Lower lobe of right lung (tissue), 2 donors: ENCODE measurements at places on chromosomes 5 and 9. TPM values are rescaled to one million over a fixed set of nuclear protein-coding genes. Genes with fewer than 3 reads are reported as not detected.
A peak's percentile ranks its signal among the peaks of the same experiment; 100 is the strongest.

DNA sequence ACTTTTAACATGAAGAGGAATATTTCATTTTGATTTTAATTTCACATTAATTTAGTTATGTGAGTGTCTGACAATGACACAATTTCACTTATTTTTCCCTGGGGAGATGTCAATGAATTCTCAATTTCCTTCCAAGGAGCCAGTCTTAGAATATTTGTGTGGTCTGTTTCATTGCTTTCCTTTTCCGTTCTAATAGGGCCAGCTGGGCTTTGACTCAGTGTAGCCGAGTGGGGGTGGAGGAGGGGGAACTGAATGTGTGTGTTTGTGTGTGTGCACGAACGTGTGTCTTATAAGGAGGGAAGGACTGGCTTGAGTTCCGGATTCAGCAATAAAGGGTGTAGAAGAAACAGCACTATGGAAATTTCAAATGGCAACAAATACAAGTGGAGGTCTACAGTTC is 100.0 kb downstream of the BASP1 start:
- H3K27ac ChIP-seq = no peak overlapping the region
- no peak overlapping the region for H3K4me3 ChIP-seq
- H3K36me3 ChIP-seq = no peaks in the 10 kb centered on the region
- H3K27me3 ChIP-seq = no peaks in the 10 kb centered on the region

- no peak overlapping the region for H3K4me3 ChIP-seq
- no peak for DNase-seq
- peaks cover 33% of the 10 kb centered on the region for H3K4me1 ChIP-seq
- no peaks in the 10 kb centered on the region for H3K27me3 ChIP-seq
These were observed 210.8 kb downstream of the TRIO start for GRCh38 chr5:14353726-14354474.

DNA sequence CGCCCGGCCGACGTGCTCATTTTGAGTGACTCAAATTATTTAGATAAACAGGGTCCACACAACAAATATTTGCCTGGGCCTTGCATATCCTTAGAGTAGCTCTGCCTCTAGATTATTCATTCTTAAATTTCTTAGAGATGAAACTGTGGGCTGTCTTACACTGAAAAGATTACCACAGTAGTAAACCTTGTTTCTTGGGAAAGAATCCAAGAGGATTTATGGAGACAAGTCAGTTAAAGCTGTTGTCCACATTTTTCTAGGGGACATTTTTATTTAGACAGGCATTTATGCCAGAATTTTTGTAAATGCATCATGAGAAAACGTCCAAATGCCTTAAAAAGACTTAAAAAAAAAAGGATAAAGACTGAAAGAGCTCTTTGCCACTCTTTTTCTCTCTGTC is 32.6 kb upstream of the RANBP3L start:
- H3K4me3 ChIP-seq = no peak overlapping the region
- H3K27ac ChIP-seq = no peak overlapping the region
- no peaks in the 10 kb centered on the region for H3K36me3 ChIP-seq

DNA sequence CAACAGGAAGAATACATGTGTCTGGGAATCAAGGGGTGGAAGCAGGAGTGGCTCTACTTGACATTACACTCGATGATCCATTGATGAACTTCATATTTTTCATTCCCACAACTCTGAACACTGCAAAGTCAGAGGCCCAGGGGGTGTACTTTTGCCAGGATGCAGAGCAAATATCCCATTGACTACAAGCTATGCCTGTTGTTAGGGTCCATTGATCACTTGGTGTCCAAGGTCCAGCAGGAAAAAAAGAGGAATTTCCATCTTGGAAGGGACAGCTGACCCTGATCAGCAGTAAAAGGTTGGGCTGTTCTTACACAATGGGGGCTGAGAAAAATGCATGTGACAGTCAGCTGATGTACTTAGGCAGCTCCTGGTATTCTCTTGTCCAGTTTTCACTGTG is 118.5 kb upstream of the MAP1B start:
- H3K27me3 ChIP-seq = no peaks in the 10 kb centered on the region
- H3K4me3 ChIP-seq = no peak overlapping the region
- no peak overlapping the region for H3K27ac ChIP-seq
- DNase-seq = no peak
- no peaks in the 10 kb centered on the region for H3K36me3 ChIP-seq

DNA sequence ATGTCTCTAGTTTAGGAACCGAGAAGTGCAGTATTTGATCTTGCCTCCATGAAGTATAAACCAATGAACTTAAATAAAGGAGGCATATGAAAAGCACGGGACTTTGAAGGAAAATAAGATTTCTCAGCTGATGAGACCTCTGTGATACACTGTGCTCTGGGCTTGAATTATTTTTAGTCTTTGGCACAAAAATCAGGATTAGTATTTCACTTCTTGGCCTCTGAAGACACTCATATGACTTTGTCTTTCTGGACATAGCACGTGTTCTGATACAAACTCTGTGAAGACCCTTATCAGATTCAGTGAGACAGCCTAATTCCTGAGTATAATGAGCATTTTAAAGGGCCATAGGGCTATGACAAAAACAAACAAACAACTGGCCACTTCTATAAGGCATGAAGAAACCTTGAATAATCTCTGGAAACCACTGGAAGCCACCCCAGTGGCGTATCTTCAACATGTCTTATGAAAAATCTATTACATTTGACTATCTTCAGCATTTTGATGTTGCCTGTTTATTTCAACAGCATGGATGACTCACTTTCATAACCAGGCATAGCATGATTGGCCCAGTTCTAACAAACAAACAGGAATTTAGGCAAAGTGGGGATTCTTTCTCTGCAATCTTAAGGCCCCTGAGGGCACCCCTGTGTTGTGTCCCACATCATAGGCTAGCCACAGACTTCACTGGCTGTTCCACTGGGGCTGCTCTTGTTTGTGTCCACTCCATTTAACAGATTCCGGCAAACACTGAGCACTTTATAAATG is 90.3 kb upstream of the ZNF462 start:
- H3K4me3 ChIP-seq = no peak overlapping the region
- H3K4me1 ChIP-seq = no peaks in the 10 kb centered on the region
- no peak for DNase-seq

DNA sequence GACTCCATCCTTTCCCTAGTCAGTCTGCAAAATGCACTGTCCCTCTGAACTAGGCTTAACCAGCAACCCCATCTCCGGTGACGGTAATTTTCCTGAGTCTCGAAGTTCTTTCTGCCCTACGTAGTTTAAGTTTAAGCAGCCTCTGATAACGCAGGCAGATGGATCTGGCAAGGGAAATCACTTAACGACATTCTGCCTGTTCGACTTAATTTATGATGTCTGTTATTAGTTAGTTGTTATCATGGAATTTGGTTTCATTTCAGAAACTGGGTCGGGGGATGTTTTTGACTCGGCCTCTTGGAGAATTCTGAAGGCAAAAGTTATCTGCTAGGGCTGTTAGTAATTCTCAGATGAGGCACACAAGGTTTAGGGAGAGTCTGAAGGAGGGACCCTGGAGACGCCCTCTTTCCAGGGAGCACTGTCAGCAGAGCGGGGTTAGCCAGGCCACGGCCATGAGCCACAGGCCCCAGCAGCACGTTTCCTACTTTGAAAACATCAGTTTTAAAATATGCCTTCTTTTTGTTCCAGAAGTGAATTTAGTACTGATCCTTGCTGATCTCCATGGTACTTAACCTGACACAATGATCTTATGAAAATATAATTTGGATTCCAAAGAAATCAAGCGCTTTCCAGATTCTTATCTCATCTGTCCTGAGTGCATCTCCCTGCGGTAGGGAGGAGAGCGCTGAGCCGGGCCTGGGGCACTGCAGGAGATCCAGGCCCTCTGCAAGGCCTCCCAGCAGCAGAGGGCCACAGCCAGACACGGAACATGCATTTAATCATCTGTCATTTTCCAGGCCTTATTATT is 171.0 kb upstream of the OTULINL start:
- peak overlapping the region; percentile 21 for H3K27ac ChIP-seq
- DNase-seq = no peak
- peaks cover 100% of the 10 kb centered on the region for H3K36me3 ChIP-seq
- no peaks in the 10 kb centered on the region for H3K27me3 ChIP-seq
- H3K4me1 ChIP-seq = no peaks in the 10 kb centered on the region

- H3K27me3 ChIP-seq = no peaks in the 10 kb centered on the region
- no peak overlapping the region for H3K4me3 ChIP-seq
- H3K27ac ChIP-seq = peak overlapping the region; percentile 41
- no peaks in the 10 kb centered on the region for H3K4me1 ChIP-seq
These were observed 22.2 kb upstream of the MVB12B start for GRCh38 chr9:126304207-126304970.

DNA sequence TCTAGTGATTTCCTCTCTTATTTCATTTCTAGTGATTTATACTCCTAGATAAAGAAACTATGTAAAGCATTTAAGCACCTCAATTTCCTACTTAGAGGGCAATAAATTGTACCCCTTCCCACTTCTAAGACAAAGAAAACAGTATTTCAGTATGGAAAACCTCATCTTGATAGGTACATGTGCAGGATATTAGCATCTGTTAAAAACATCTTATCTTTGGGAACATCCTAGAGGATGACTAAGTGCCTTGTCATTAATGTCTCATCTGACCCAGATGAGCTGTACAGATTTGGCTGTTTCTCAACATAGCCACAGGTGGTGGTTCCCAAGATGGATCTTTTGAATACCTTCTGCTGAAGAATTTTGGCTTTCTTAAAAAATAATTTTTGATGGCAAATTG is 5.7 kb downstream of the MEGF10 start:
- H3K27me3 ChIP-seq = peaks cover 19% of the 10 kb centered on the region
- no peak for DNase-seq
- no peak overlapping the region for H3K4me3 ChIP-seq
- no peak overlapping the region for H3K27ac ChIP-seq
- no peaks in the 10 kb centered on the region for H3K4me1 ChIP-seq

GRCh38 chr5:140262839-140263238 is 40.1 kb downstream of the PFDN1 start:
- no peak for DNase-seq
- no peak overlapping the region for H3K27ac ChIP-seq
- no peaks in the 10 kb centered on the region for H3K27me3 ChIP-seq
- no peak overlapping the region for H3K4me3 ChIP-seq
- peaks cover 40% of the 10 kb centered on the region for H3K4me1 ChIP-seq

DNA sequence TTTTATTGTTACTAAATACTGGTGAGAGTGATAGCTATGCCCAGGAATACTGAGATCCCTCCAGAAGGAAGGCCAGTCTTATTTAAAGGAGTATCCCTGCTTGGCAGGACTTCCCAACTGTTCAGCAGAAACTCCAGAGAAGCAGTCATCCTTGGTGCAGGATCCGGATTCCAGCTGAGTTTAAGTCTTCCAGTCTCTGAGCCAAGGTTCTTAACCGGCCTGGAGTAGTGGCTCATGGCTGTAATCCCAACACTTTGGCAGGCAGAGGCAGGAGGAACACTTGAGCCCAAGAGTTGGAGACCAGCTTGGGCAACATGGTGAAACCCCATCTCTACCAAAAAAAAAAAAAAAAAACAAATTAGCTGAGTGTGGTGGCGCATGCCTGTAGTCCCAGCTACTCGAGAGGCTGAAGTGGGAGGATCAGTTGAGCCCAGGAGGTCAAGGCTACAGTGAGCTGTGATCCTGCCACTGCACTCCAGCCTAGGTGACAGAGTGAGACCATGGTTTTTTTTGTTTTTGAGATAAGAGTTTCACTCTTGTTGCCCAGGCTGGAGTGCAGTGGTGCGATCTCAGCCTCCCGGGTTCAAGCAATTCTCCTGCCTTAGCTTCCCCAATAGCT is 7.6 kb downstream of the NAIF1 start:
- H3K4me3 ChIP-seq = no peak overlapping the region
- H3K4me1 ChIP-seq = peaks cover 61% of the 10 kb centered on the region
- peaks cover 18% of the 10 kb centered on the region for H3K36me3 ChIP-seq
- DNase-seq = no peak
- H3K27me3 ChIP-seq = no peaks in the 10 kb centered on the region

GRCh38 chr5:143931476-143931875 is 119.5 kb downstream of the HMHB1 start:
- no peaks in the 10 kb centered on the region for H3K4me1 ChIP-seq
- no peaks in the 10 kb centered on the region for H3K36me3 ChIP-seq
- DNase-seq = no peak
- H3K4me3 ChIP-seq = no peak overlapping the region
- no peak overlapping the region for H3K27ac ChIP-seq
- H3K27me3 ChIP-seq = no peaks in the 10 kb centered on the region

DNA sequence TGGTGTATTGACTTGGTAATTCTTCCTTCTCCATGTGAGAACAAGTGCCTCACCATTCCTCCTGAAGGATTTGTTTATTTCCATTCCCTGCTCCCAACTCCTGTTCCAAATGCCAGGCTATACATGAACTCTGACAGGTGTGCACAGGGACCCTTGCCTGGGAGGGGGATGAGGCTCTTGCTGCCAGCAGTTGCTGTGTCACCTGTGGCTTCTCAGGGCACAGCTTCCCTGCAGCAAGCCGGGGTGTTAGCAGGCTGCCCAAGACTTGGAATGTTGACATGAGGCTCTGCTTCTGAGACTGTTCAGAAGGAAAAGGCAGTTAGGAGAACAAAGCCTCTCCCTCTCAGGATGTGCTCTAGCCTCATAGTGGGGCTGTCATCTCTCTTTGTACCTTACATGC is 131.3 kb downstream of the DOCK2 start:
- no peak for DNase-seq
- no peak overlapping the region for H3K27ac ChIP-seq
- H3K36me3 ChIP-seq = peaks cover 5% of the 10 kb centered on the region
- H3K27me3 ChIP-seq = no peaks in the 10 kb centered on the region
- no peaks in the 10 kb centered on the region for H3K4me1 ChIP-seq

GRCh38 chr5:56475689-56476486 is 242.8 kb upstream of the ANKRD55 start:
- H3K36me3 ChIP-seq = no peaks in the 10 kb centered on the region
- peaks cover 16% of the 10 kb centered on the region for H3K4me1 ChIP-seq
- H3K4me3 ChIP-seq = no peak overlapping the region
- H3K27ac ChIP-seq = no peak overlapping the region

- peak overlapping the region; percentile 97 for H3K27ac ChIP-seq
- peak; percentile 52 for DNase-seq
- peak overlapping the region; percentile 90 for H3K4me3 ChIP-seq
- H3K27me3 ChIP-seq = no peaks in the 10 kb centered on the region
These were observed 707 bp upstream of the ZFYVE16 start for GRCh38 chr5:80406980-80407734.

DNA sequence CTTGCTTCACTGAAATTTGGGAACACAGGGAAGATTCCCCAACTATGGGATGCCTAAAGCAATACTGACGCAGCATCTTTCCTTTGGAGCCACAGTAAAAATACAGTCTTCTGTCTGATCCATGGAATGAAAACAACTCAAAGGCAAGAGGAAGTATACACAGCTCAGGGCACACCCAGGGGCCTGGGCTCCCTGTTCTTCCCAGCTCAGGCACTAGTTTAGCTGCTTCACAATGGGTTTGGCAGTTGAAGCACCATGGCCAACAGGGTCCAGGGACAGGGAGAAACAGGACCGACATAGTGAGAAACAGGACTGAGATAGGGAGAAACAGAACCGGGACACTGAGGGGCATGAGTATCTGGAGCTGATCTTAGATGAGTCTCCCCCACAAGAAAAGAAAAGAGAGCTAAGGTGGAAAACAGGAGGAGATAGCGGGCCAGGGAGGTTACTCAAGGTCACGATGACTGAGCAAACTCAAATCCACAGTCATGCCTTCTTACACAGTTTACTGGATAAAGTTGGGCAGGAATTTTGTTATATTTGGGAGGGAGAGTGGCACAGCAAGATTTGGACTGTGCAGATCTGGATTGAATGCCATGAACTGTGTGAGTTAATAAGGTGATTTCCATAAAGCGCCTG is 198.8 kb downstream of the SMARCA2 start:
- H3K4me3 ChIP-seq = no peak overlapping the region
- H3K36me3 ChIP-seq = no peaks in the 10 kb centered on the region
- DNase-seq = no peak
- H3K4me1 ChIP-seq = no peaks in the 10 kb centered on the region
- no peaks in the 10 kb centered on the region for H3K27me3 ChIP-seq
- no peak overlapping the region for H3K27ac ChIP-seq

The SPINK4 gene
- not detected for total RNA-seq

The PCDHB5 gene
- 1.8 TPM for total RNA-seq

The CDX1 gene
- not detected for total RNA-seq

The PDCD1LG2 gene
- 9.0 TPM for total RNA-seq

The FOXD4L6 gene
- not detected for total RNA-seq

The BTNL3 gene
- total RNA-seq = not detected

The TRIM14 gene
- 82.5 TPM for total RNA-seq

The HARS2 gene
- total RNA-seq = 27.6 TPM
